ENCODE measurements at places on chromosomes 5 and 9.

DNA sequence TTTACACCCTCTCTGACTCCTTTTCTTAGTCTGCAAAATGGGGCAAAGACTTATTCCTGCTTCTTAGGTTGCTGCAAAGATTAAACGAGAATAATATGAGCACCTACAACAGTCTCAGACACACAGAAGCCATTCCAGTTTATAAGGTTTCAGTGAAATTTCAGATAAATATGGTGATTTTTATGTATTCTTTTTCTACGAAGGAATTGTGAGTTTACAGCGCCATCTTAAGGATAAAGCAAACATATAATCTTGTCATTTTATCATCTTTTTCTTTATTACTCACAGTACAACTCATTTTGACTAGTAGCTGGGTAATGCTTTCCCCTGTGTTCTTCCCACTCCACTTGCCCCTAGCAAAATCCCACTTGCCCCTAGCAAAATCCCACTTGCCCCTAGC, 29.2 kb upstream of the SMC5 start:
- DNase-seq, result no peak

DNA sequence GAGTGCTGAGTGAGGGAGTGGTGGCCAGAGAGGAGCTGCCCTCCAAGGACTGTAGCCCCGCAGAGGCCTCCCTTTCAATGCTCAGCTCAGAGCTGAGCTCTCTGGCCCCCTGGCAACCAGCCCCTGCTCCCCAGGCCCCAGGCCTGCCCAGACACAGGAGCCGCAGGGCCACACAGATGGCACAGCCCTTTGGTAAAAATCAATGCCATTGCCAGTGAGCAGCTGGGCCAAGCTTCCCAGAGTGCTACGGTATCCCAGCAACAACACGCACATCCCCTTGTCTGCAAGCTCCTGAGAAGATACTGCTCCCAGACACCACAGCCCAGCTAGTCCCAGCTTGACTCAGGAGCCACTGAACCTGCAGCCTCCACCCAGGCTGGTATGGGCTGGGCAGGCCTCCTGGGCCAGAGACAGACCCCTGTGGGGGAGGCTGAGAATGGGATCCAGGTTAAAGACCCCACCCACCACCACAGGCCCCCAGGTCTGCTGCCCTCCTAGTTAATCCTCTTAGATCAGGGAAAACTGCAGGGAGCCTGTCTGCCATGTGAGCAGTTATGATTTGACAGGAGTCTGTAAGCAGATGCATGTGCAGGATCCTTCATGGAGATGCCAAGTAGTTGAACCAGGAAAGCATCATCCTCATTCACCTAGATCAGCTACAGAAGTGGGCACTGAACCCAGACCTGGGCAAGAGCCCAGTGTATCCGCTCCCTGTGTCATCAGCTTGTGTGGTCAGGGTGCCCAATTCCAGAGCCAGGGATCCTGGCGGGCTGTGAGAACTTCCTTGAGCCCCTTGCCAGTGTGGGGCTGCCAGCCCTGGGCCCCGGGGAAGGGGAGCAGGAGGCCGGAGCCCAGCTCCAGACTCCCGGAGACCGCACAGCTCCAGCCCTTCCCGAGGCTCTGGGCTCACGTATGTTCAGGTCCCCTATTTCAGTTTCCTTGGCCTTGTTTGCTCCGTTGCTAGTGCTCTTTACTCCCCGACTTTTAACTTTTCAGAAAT, 26.7 kb upstream of the ADAMTS2 start:
- DNase-seq, result no peak

GRCh38 chr5:24904981-24905517, 260.3 kb upstream of the CDH10 start:
- DNase-seq, result no peak

GRCh38 chr5:59773294-59773693, 120.2 kb downstream of the PDE4D start:
- no peak for DNase-seq

- DNase-seq, result no peak
Observed at GRCh38 chr9:90840696-90841095, 39.1 kb downstream of the SYK start.

DNA sequence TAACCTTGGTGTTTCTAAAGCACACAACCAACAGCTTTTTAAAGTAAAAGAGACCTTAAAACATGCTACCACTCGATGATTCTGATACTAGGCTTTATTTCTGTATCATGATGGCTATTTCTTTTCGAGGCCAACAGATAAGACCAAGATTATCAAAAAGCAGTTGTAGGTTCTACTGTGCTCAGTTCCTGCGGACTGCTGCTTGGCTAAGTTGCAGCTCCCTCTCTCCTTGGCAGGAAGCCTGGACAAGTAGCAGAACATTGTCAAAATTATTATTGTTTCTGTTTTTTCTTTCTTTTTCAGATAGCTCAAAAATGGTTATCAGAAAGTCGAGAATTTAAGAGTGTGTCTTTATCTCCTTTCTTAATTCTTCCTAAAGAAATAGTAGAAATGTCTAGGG, 607.6 kb downstream of the PTPRD start:
- DNase-seq, result no peak

DNA sequence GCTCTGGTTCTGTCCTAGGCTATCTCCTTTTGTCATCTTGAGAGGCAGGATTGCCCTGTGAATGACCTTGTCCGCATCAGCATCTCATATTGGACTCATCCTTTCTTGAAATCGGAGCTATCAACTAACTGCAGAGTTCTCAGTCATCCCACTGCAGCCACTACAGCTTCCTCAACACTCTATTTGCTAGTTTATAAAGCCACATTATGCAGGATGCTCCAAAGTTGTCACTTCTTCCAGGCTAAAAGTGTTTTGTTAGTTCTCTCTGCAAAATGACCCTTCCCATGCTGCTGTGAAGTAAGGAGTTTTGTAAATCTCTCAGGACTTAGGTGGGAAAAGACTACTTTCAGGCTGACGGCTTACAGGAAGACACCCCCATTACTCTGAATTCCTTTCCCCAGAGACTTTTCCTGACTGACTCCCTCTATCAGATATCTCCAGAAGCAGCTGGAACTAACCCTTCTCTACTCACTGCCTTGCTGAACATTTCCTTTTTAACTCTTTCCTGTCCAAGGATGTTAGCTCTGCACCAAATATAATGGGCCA, 257.6 kb downstream of the NFIB start:
- DNase-seq, result no peak

DNA sequence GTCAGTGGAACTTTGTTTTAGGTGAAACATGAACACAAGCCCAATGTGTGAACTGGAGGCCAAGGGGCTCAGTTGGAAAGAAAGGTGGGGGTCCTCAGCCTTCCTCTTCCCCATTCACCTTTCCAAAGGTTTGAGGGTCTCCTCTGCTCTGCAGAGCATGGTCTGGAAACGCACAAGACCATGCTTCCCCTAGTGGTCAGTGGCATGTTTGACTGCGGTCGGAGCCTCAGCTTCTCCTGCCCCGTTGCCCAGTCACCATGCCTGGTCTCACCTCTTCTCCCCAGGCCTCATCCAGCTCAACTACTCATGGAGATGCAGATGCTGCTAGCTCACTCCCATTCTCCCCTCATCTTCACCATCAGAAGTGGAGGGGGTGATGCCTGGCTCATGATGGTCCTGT, 340.3 kb downstream of the GADD45G start:
- no peak for DNase-seq

DNA sequence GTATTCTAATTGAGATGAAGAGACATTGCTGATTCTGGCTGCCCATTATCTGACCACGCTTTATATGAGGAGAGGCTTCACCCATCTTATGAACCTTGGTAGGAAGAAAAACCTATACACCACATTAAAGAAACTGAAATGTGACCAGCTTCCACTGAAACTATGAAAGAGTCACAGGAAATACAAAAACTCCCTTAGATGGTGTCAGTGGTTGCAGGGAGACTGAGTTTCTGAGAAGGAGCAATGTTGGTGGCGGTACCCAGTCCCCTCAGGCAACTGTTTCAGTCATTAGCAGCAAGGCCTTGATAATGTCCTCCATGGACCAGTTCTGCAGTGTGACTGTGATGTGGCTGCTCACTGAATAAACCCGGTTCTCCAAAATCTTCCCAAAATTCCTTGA, 110.5 kb upstream of the FTMT start:
- DNase-seq, result no peak

- DNase-seq, result no peak
Observed at GRCh38 chr9:71675857-71676165, 92.5 kb downstream of the CEMIP2 start.

DNA sequence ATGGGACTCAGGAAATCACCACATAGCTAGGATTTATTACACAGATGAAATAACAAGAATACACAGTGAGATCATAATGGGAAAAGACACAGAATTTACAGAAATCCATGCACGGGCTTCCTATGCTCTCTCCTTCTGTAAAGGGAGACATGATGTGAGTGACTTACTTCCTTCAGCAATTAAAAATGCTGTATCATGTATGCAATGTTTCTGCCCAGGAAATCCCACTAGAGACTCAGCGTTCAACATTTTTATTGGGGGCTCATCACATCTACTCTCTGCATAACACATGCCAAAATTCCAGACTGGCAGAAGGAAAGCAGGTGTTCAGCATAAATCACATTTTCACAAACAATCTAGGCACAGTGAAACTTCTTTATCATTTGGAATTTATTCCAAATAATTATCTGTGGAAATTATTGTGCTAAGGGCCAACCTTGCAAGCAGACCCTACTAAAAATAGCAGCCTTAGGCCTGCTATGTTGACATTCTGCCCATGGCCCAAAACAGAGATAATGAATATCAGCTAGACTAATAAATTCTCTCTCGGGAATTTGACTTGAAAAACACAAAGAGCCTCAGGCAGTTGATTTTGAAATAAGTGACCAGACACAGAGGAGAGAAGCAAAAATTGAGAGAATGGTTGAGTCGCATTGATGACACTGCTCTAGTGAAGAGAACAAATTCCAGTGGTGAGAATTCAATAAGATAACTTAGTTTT, 31.4 kb upstream of the SELENOP start:
- DNase-seq, result no peak

DNA sequence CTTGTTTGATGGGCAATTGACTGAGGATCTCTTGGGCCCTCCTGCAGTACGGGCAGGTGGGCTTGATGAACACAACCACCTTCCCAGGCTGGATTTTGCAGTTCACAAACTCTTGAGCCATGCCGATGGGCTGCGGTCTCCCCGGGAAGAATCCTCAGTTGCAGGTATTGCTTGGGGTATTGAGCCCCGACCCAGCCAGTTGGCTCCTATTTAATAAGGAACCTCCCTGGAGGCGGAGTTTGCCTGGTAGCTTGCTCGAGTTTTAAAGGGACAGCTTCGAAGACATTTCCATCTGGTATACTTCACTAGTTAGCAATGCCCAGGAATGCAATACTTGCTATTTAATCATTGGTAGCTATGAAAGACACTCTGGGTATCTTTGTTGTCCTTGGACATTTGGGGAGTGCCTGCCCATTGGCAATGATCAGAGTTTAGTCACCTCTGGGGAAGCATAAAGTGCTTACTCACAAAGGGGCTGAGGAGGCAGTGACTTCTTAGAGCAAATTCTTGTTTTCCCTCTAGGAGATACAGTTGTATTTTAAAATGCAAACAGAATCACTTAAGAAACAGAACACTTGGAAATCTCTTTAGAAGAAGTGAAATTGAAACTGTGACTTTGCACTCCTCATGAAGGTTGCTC, at the start of gene GLRX:
Gene GLRX, minus strand, starts transcription at position 185 of the 640 bp plus-strand sequence. Its CDS starts 64 bp downstream, at position 121.
- DNase-seq, result no peak

All from stimulated activated CD8-positive, alpha-beta memory T cell treated with anti-CD3 and anti-CD28 coated beads, Interleukin-12 subunit alpha, Interleukin-12 subunit beta, amount 100 ng/mL, for 4 hours (primary cell).